ENCODE measurements at places on chromosomes 7 and 10.

GRCh38 chr10:61669161-61669725 lies 6.5 kb downstream of the CABCOCO1 start:
- no peak for DNase-seq

GRCh38 chr10:11795101-11795920 lies 27.8 kb upstream of the PROSER2 start:
- no peak for DNase-seq

- no peak for DNase-seq
Measured at GRCh38 chr7:122688400-122688998, 10.4 kb downstream of the RNF133 start.

- DNase-seq, result no peak
Measured at GRCh38 chr7:90693939-90694338, 97.8 kb downstream of the CDK14 start.

DNA sequence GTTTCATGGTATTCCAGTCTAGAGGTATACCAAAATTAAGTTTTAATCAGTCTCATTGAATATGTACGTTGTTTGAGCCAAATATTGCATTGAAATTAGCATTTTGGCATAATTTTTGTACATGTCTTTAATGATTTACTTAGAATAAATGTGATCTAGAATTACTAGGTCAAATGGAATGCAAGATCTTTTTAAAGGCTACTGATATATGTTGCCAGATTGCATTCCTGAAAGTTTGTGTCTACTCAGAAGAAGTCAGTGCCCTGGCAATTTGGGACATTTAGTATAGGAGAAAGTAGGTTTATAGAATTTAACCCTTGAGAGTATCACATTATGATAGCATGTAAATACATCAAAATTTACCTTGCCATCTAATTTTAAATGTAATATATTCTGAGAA lies 32.4 kb downstream of the KMT2E start:
- no peak for DNase-seq

DNA sequence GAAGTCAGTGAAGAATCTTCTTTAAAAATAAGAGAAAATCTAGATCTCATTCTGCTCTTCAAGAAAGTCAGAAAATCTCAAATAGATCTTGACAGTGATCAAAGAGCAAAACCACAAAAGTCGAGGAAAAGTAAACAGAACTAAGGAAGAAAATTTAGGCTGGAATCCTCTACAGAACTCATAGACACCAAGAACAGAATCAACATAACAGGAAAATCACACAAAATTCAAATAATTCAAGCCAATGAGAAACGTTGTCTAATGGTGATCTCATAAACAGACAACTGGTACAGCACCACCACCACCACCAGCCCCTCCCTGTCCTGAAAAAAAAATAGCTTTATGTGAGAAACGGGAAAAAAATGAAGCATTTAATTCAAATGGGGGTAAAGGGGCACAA lies 6.9 kb downstream of the ITGB1 start:
- DNase-seq, result no peak

- no peak for DNase-seq
Measured at GRCh38 chr7:148163246-148163645, 427.3 kb upstream of the C7orf33 start.

GRCh38 chr10:24873281-24873683 lies 79.1 kb downstream of the PRTFDC1 start:
- DNase-seq, result no peak

GRCh38 chr10:127612-128432 lies 7.4 kb upstream of the ZMYND11 start:
- DNase-seq, result no peak

DNA sequence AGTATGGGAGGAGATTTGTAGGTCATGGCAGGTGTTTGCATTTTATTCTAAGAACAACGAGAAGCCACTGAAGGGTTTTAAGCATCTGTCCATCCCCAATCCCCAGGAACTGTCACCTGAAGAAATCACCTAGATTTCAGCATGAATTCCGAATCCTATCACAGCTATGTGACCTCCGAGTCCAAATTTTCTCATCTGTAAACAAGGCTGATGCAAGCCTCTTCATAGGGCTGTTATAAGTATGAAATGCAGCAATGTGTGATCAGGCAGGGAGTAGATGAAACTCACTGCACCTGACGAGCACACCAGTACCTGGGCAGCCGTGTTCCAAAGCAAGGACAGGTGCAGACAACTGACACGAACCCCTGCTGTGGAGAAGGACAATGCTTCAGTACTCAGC lies 14.0 kb downstream of the HABP2 start:
- no peak for DNase-seq

DNA sequence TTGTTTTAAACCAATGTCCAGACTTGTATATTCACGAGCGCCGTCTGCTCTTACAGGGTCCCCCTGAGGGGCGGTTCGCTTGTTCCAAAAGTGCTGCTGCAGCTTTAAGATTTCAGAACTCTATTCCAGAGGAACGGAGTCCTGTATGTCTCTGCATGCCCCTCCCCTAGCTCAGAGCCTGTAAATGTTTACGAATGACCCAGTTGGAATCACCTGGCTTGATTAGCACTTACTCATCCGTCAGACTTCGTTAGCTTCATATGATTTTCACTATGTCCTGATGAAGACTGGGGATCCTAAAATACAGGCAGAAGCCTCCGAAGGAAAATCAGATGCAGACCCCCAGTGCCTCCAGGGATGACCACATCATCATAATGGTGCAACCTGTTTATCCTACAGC lies 4.5 kb upstream of the CHST15 start:
- no peak for DNase-seq

GRCh38 chr7:117285826-117286225 lies 37.0 kb downstream of the WNT2 start:
- no peak for DNase-seq

GRCh38 chr7:132492823-132493445 lies 83.3 kb downstream of the PLXNA4 start:
- DNase-seq, result no peak

DNA sequence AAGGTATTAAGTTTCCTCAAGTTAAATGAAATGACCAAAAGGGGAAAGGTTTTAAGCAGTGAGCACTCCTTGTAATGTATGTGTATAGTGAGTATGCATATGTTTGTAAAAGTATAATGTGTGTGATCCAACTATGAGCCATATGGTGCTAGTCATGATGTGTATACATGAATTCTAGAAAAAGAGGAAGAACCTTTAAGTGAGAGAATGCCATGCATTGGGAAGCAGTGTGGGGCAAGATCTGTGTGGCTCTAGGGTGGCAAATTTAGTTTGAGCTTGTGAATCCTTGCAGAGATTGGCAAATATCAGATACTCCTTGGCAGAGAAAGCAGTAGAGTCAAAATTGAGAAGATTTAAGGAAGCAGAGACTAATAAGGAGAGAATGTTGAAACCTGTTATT lies 435.0 kb downstream of the AUTS2 start:
- DNase-seq, result no peak

- DNase-seq, result no peak
Measured at GRCh38 chr10:103491729-103492364, 1.7 kb upstream of the NEURL1 start.

- DNase-seq, result no peak
Measured at GRCh38 chr10:75068523-75068922, 42.9 kb upstream of the SAMD8 start.

- DNase-seq, result no peak
Measured at GRCh38 chr10:128875030-128875744, 591.9 kb upstream of the MGMT start.

DNA sequence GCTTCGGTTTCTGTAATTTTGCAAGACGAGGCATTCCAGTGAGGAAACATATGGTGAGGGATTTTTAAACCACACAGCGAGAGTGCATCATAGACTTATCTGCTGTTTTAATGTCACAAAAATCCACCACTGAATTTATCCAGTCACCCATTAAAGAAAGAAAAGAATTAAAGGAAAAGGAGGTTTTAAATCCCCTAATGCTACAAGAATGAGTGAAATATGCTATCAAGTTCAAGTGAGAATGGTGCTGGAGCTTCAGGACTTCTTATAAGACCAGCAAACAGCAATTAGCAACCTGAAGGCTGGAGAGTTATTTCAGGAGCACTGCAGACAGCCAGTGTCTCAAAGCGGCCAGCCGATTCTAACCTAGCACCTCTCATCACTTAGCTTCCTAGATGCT lies 439.1 kb upstream of the MGMT start:
- no peak for DNase-seq

GRCh38 chr10:133527771-133528271 lies 658 bp downstream of the CYP2E1 start:
- no peak for DNase-seq

- no peak for DNase-seq
Measured at GRCh38 chr7:29480451-29480850, 83.2 kb upstream of the PRR15 start.

- DNase-seq, result no peak
Measured at GRCh38 chr7:2273866-2274265, 31.8 kb downstream of the NUDT1 start.

DNA sequence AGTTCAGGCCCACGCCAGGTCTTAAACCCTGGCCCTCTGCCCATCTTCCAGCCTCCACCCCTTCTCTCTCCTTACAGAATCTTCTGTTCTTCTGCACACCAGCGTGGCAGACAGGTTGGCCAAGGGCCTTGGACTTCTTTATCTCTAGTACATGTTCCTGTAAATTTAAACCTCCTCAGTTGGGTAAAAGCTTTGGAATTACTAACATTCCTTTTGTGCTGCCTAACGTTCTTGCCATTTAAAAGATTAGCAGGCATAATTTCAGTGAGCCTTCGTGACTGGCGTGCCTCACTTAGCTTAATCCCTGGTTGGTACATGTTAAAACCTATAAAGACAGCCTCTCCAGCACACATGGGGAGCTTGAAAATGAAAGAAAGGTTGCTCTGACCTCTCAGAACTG lies 192.2 kb downstream of the CUX1 start:
- DNase-seq, result no peak

DNA sequence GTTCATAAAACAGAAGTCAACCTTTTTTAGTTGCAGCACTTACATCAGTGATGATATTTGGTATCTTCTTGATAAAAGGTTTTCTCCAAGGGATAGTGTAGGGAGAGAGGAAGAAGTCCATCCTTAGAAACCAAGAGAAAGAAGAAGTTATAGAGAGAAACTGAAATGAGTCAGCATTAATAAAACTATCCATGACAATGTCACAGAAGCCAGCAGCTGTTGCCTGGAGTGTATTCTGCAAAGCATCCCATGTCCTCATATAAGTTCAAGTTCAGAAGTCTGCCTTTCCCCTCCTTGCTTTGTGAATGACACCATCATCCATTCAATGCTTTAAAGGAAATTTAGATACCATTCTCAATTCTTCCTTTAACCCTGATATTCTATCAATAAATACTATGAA lies 14.4 kb upstream of the COL1A2 start:
- DNase-seq, result no peak

GRCh38 chr7:90248706-90249105 lies 3.7 kb downstream of the CFAP69 start:
- no peak for DNase-seq

- no peak for DNase-seq
Measured at GRCh38 chr10:95428701-95429100, 132.5 kb downstream of the SORBS1 start.

GRCh38 chr10:22342421-22342820 lies 2.9 kb upstream of the SPAG6 start:
- no peak for DNase-seq

GRCh38 chr10:37976091-37976879 lies at the start of gene ZNF25:
TSS of gene ZNF25 (minus strand) at chr10:37976647. CDS start at chr10:37971722, 4,925 bp downstream.
- peak; percentile 97 for DNase-seq

GRCh38 chr7:141355032-141355431 lies 196.2 kb upstream of the AGK start:
- DNase-seq, result no peak

GRCh38 chr10:121133901-121134300 lies 282.7 kb downstream of the WDR11 start:
- no peak for DNase-seq

DNA sequence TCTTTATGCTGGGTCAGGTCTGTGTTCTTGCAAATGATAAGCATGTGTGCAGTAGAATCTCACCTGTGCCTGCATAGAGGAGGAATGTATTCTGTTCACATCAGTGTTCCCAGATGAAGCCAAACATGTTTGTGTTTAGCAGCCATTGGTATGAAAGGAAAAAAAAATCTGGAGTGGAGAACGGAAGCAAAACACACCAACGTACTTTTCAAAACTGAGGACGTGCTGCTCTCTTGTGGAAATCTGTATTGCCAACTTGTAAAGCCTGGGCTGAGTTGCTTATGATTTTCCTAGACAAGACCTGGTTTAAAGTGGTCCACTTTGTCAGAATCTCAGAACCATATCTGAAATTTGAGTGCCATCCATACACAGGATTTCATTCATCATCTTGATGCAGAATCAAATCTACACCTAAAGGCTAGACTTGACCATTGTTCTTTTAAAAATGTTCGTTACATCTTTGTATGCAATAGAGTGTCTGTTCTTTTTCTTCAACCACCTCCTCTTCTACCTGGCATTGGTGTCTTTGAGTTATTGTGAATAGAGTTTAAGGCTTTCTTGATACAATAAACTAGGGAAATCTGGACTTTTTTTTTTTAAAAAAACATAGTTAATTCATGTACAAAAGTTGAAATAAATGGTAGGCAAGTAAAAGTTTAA lies 367.7 kb downstream of the PHF14 start:
- no peak for DNase-seq

DNA sequence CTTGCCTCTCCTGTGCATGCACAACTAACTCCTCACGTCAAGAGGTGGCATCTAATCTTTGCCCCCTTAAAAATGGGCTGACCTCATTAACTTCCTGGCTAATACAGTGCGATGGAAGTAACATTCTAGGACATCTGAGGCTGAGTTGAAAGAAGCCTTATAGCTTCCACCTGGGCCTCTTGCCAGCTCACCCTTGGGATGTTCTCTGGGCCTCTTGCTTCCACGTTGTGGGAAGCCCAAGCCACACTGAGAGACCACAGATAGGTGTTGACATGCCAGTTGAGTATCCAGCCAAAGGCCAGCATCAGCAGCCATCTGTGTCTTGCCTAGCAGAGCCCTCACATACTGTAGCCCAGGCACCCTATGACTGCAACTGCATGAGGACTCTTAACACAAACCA lies 60.8 kb upstream of the GDF10 start:
- DNase-seq, result no peak

DNA sequence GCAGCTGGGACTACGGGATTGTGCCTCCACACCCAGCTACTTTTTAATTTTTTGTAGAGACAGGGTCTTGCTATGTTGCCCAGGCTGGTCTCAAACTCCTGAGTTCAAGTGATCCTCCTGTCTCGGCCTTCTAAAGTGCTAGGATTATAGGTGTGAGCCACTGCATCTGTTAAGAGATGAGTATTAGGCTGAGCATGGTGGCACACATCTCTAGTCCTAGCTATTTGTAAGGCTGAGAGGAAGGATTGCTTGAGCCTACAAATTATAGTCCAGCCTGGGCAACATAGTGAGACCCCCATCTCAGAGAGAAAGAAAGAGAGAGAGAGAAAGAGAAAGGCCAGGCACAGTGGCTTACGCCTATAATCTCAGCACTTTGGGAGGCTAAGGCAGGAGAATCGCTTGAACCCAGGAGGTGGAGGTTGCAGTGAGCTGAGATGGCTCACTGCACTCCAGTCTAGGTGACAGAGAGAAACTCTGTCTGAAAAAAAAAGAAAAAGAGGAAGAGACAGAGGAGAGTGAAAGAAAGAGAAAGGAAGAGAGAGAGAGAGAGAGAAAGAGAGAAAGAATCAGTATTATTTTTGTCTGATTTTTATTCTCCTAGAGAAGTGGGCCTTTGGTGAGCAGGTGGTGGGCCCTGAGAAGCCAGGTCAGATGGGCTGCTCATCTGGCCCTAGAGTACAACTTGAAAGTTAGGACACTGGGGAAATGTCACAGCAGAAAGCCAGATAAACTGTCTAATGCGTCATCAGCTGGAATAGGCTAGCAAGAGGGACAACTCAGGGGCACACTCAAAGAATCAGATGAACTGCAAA lies 58.2 kb upstream of the ZRANB1 start:
- DNase-seq, result no peak

Data from T follicular helper cell (primary cell).